ENCODE measurements at places on chromosomes 1 and 21.
A peak's percentile ranks its signal among the peaks of the same experiment; 100 is the strongest.

- DNase-seq, result no peak
Measured at GRCh38 chr1:56256153-56257000, 323.0 kb downstream of the PLPP3 start.

GRCh38 chr1:204879351-204879750, 8.7 kb downstream of the NFASC start:
- no peak for DNase-seq

- no peak for DNase-seq
Measured at GRCh38 chr1:245388687-245389086, 233.9 kb downstream of the KIF26B start.

DNA sequence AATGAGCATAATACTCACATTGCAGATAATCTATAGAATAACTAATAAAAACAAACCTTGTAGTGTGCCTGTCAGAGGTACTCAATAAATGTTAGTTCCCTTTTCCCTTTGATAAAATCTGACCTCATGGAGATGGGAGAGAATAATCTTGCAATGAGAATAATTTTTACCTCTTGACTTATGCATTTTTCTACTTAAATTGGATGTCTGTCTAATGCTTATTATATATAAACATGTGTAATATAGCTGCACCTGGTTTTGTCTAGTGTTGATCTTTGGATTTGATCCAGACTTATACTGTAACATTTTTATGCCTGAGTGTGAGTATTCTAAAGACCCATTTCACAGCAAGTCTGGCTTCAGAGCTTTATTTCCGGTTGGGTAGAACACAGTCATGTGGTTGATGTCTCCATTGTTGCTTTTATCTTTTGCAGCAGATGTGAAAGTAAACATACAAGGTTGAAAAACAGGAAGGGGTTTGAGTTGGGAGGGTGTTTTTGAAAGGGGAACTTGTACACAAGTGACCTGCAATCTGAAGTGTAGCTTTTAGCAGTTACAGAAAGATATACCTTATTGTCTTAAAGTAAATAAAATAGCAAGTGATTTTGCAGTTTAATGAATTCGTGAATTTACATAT, 12.4 kb downstream of the EPB41 start:
- DNase-seq, result no peak

DNA sequence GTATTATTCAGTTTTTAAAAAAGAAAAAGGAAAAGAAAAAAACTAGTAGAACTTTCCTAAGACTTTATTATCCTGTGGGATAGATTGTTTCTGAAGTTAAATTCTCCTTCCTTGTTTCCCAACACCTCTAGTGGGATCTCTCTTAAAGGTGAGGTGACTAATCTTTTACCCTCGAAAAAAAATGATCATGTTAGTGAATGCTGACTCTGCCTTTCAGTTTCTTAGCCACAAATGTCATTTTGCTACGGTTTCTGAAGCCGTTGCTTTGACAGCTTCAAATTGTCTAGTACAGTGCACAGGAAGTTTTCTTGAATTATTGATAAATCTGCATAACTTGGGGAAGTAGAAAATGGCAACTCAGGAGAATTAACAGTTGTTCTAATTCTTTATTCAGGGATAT, 13.0 kb upstream of the NEK7 start:
- no peak for DNase-seq

DNA sequence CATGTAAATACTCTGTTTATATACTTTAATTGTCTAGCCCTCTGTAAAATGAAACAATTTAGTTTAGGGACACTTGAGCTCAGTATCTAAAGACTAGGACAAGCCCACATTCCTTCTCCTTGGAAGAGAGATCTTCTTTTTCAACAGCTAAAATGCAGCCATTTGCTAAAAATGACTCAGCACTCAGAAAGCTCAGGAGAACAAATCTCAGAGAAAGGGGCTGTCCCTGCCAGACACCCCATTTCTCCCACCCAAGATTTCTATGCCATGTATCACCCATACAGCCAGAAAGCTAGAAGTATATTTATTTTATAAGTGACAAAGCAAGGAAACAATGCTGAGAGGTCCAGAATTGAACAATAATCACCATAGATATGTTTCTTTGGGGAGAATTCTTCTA, 23.2 kb upstream of the PRDX6 start:
- DNase-seq, result no peak

- DNase-seq, result no peak
Measured at GRCh38 chr1:33061834-33062233, 19.1 kb upstream of the AZIN2 start.

- DNase-seq, result no peak
Measured at GRCh38 chr21:41726970-41727783, 39.7 kb downstream of the RIPK4 start.

- no peak for DNase-seq
Measured at GRCh38 chr1:39047374-39048229, 21.5 kb downstream of the NDUFS5 start.

DNA sequence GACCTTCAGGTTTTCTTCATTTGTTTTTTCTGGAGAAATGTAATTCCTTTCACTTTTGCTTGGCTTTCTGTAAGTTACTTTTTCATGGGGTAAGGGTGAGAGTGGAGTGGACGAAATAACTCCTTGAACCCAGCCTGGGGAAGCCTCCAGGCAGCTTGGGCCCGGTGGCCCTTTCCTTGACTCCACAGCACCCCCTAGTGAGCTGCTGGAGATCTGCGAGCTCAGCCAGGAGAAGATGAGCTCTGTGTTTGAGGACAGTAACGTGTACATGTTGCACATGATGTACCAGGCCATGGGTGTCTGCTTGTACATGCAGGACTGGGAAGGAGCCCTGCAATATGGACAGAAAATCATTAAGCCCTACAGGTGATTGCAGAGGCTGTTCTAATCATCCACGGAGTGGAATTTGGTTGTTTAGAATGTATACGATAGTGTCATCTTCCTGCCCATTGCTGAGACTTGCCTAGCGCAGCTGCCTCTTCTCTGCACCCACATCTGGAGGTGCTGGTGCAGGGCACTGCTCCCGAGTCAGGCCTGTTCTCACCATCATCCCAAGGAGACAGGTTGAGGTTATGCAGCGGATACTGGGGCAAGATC, 51.0 kb downstream of the SMYD2 start:
- DNase-seq, result peak; percentile 30

DNA sequence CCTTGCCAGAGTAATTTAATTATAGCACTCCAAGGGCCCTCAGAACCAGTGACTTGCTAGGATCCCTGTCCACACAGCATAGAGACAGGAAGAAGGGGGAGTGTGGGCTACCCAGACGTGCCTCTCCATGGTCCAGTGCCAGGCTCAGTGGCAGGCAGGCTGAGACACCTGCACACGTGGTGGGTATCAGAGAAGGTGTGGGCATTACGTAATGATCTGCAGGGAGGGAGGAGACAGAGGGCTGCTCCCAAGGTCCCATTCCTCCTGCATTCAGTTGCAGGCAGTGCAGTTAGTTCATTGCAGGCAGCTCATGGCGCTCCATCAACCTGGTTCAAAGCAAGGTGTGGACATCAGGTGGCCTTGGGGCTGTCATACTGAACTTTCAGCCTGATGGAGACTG, 49.9 kb downstream of the C8B start:
- no peak for DNase-seq

GRCh38 chr1:108532730-108533129, 27.2 kb upstream of the EEIG2 start:
- DNase-seq, result no peak

GRCh38 chr1:220776720-220777326, 9.9 kb upstream of the MTARC1 start:
- DNase-seq, result peak; percentile 63

DNA sequence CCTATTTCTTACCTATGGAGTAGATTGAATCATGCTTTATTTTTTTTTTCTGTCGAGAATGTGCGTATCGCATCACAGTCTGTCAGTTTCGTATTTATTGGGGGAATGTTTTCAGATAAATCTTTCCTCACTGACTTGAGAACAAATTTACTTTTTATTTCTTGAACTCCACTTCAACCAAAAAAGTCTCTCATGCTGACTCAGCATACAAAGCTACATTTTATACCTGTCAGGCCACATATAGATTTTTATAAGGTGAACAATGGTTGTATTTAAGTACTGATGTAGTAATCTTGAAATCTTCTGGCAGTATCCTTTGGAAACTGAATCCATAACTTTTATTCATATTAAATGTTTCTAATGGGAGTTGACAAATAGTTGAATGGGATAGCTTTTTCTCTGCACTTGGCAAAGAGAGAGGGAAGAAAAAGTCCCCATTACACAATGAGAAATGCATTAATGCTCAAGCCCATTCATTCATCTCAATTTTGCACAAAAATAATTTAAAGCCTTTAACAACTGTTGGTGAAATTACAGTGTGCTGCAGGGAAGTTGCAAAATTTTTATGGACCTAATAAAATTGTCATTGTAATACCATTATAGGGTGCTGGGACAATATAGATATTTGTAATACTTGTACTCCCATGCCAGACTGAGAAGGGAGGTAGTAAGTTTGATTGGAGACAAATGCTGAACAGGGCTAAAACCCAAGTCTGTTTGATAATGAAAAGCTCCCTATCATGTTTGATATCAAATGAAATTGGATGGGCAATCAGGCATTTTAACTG, 367.6 kb downstream of the HLX start:
- DNase-seq, result no peak

GRCh38 chr1:68149110-68149798, 83.1 kb downstream of the WLS start:
- DNase-seq, result no peak

- no peak for DNase-seq
Measured at GRCh38 chr1:178645157-178645807, 79.8 kb upstream of the RALGPS2 start.

DNA sequence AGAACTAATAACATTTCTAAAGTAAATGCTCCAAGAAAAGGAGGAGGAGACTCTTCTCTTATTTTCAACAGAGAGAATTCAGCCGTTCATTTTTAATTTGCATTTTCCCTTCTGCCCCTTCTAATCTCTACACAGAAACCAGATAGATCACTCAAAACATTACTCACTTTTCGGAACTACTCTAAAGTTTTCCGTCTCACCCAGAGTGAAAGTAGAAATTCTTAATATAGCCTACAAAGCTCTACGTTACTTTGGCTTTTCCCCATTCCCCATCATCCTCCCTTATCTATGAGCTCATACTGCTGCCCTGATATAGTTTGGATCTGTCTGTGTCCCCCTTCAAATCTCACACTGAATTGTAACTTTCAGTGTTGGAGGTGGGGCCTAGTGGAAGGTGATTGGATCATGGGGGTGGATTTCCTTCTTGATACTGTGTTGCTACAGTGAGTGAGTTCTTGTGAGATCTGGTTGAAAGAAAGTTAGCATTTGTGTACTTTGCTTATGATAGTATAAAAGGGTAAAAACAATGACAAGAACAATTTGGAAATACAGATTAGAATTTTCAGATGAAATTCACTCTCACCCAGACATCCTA, 188.2 kb downstream of the AMY1C start:
- no peak for DNase-seq
